ENCODE measurements at places on chromosomes 12 and 14.

- no peak for DNase-seq
Measured at GRCh38 chr12:111761099-111761498, 5.6 kb upstream of the ALDH2 start.

DNA sequence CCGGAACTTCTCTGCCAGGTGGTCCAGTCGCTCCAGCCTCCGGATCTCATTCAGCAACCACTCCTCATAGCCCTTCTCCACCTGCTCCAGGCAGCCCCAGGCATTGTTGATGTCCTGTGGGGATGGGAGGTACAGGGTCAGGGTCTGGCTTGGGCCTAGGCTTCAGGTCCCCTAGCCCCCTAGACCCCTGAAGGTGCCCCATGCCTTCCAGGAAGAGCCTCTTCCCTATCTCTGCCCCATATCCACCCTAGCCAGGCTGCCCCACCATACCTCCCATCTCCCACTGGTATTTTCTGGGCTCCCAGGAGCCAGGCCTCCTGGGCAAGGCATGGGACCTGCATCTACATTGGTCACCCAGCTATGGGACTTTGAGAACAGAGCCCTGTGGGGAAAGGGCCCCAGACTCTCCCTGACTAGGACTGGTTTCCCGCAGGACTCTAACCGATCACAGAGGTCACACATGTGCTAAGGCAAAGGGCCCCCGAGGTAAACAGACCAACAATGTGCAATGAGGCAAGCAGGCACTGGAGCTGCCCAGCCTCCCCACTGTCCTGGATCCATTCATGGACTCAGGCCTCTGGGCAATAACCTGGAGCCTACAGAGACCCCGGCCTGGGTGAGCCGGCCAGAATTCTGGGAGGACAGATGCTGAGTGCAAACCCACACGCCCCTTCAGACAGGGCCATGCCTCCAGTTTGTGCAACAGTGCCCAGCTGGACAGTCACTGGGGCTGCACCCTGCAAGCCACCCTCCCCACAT is 88.8 kb downstream of the ACTN1 start:
- no peak for DNase-seq

- DNase-seq, result no peak
Measured at GRCh38 chr12:2092354-2092753, 39.6 kb downstream of the CACNA1C start.

DNA sequence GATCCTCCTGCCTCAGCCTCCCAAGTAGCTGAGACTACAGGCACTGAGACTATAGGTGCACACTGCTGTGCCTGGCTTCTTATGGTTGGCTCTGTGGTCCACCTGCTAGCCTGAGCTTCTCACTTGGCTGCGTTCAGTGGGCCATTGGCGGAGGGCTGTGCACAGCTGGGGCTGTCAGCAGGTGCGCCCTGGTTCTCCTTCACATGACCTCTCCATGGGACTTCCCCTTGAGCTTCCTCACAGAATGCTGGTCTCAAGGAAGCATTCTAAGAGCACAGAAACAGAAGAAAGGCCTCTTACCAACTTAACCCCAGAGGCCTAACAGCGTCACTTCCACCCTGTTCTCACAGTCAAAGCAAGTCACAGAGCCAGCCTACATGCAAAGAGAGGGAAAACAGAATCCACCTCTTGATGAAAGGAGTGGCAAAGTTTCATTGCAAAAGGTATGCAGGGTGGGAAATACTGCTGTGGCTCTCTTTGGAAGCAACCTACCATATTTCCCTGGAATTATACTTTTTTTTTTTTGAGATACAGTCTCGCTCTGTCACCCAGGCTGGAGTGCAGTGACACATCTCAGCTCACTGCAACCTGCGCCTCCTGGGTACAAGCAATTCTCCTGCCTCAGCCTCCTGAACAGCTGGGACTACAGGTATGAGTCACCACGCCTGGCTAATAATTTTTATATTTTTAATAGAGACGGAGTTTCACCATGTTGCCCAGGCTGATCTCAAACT is 9.3 kb downstream of the RILPL2 start:
- DNase-seq, result no peak

- no peak for DNase-seq
Measured at GRCh38 chr14:56005191-56006053, 112.8 kb upstream of the PELI2 start.

- no peak for DNase-seq
Measured at GRCh38 chr12:101181776-101182175, 28.3 kb downstream of the SLC5A8 start.

DNA sequence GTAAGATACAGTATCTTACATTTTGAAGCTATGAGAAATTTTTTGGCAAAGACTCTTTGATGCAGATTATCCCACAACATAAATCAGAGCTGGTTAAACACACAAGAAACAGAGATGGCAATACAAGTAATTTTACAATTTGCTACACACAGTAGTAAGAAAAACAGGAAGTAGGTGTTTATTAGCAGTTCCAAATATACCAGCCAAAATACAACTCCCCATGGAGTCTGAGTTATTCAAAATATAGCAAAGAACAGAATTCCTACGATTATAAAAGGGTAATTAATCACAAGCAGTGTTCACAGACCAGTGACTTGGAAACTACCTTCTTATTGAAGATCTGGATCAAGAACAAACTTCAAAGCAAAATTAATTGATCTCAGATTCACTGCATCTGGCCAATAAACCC is 83.9 kb downstream of the BMP4 start:
- no peak for DNase-seq

- no peak for DNase-seq
Measured at GRCh38 chr12:29316752-29317151, 64.2 kb downstream of the ERGIC2 start.

DNA sequence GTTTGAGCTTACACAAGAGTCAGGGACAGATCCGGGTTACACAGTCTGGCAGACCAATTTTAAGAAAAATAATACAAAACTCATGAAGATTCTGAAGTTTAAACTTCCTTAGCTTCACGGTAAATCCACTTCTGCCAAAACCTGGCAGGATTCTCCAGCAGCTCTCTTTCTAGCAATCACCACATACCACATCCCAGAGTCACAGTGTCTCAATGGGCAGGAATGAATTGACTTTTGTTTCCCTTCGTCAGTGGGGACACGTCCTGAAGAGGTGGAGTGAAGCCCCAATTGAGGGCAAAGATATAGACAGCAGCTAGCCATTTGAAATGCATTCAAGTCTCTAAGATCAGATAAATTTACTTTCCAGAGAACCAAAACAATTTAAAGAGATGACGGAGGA is 117.1 kb upstream of the ARHGAP5 start:
- no peak for DNase-seq

DNA sequence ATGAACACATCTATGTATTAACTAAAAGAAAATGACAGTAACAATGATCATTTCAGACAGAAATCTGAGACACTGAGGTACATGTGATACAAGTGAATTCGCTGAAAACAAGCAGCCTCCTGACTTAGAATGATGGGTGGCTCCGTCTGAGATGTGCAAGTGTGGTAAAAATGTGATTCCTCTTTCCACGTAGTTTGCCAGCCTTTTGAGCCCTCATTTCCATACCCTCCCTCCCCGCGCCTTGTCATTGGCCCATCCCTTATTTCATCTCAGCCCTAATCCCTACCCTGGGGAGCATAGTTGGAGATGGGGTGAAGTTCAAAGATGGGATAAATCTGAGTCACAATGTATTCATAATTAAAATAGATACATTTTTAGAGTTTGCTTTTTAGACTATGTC is 107.8 kb downstream of the BMP4 start:
- DNase-seq, result no peak

- DNase-seq, result no peak
Measured at GRCh38 chr12:52821826-52822660, 8.1 kb upstream of the KRT4 start.

- no peak for DNase-seq
Measured at GRCh38 chr12:1695886-1696670, 5.2 kb downstream of the ADIPOR2 start.

- no peak for DNase-seq
Measured at GRCh38 chr12:67772267-67773169, 124.0 kb downstream of the DYRK2 start.

GRCh38 chr12:69686731-69687130 is 12.4 kb downstream of the BEST3 start:
- DNase-seq, result no peak

DNA sequence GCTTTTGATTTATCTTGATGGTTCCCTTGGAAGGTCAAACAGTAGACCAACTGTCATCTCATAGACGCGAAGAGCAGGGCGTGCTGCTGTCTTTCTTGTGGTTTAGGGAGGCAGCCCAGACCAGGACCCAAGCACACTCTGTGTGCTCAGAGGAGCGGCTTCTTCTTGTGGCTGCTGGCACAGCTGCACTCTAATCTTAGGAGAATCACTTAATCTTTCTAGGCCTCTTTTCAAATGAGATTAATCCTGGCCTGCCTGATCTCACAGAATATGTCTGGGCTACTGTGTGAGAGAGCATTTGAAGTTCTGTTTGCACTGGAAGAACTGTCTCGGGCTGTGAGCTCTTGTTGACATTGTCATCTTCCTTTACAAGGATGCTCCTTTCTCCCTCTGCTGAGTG is 60.0 kb upstream of the TRAF3 start:
- DNase-seq, result no peak

GRCh38 chr12:124233846-124234640 is 60.9 kb upstream of the RFLNA start:
- no peak for DNase-seq

GRCh38 chr12:50186681-50187080 is 19.5 kb upstream of the CERS5 start:
- no peak for DNase-seq

GRCh38 chr12:124120739-124121138 is 147.7 kb downstream of the ZNF664 start:
- no peak for DNase-seq

- no peak for DNase-seq
Measured at GRCh38 chr14:81172881-81173280, 47.9 kb downstream of the GTF2A1 start.

GRCh38 chr14:21436567-21437062 is 19.3 kb downstream of the CHD8 start:
- DNase-seq, result no peak

DNA sequence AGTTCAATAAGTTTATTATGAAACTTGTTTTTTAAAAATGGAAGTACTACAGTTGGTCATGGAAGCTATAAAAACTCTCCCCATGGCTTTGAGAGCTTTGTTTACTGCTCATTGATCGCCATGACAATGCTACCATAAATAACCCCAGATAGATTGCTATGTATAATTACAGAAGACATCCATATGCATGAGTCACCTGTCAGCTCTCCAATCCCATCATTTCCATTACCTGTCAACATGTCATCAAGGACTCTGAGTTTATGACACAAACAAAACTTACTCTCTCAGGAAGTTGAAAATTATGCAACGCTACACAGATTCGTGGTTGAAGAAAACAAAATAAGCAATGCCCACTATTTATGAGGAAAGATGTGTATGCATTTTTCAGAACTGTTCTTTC is 144.4 kb downstream of the SEC23A start:
- DNase-seq, result no peak

DNA sequence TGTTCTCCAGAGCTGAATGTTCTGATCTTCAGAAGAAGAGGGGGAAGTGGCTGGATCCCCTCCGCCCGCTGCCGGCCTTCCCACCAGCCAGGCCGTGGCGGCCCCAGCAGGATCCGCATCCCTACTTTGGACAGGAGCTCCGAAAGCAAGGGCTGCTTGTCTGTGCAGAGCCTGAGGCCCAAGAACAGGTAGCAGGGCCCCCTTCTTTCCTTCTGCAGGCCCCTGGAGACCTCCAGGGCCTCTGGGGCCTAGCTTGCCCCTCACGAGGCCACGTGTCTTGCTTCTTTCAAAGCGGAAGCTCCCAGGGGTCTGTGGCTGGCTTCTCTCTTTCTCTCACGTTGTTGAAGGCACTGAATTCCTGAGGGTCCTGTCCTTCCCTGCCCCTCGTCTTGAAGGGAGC is 13.2 kb downstream of the PGF start:
- DNase-seq, result no peak

DNA sequence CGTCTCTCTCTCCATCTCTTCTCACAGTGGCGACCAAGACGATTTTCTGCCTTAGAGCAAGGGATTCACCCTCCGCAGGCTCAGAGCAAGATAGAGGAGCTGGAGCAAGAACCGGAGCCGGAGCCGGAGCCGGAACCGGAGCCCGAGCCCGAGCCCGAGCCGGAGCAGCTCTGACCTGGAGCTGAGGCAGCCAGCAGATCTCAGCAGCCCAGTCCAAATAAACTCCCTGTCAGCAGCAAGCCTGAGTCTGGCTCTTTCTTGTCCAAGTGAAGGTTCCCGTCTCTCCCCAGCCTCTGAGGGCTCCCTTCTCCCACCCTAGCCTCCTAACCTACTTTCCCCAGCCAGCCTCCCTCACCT is 5.9 kb downstream of the LAG3 start:
- no peak for DNase-seq

GRCh38 chr12:108304633-108305032 is 34.5 kb downstream of the CMKLR1 start:
- no peak for DNase-seq

GRCh38 chr12:62698701-62699101 is 232.1 kb downstream of the MON2 start:
- DNase-seq, result no peak

- DNase-seq, result no peak
Measured at GRCh38 chr12:111361717-111362576, 6.9 kb downstream of the PHETA1 start.

- no peak for DNase-seq
Measured at GRCh38 chr12:88993651-88994050, 358.6 kb downstream of the DUSP6 start.

GRCh38 chr14:76053572-76054355 is 68.2 kb downstream of the IFT43 start:
- DNase-seq, result no peak

DNA sequence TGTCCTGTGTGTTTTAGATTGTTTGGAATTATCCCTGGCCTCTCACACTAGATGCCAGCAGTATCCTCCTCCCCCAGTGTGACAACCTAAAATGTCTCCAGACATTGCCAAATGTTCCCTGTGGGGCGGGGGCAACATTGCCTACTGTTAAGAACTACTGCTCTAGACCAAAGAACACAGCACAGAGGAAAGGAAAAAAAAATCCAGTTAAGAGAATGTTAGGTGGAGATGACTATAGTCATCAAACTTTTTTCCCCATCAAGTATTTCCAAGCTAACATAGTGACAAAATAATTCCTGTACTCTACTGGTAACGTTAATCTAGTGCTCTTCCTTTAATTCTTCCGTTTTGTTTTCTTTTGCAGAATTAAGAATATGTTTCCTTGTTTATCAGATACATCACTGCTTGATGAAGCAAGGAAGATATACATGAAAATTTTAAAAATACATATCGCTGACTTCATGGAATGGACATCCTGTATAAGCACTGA is 3.5 kb downstream of the CDKN1B start:
- no peak for DNase-seq

- no peak for DNase-seq
Measured at GRCh38 chr12:6222078-6222654, 22.0 kb downstream of the CD9 start.

GRCh38 chr14:75549169-75549568 is 26.9 kb downstream of the BATF start:
- no peak for DNase-seq

- DNase-seq, result no peak
Measured at GRCh38 chr12:18368594-18368993, 107.3 kb downstream of the PIK3C2G start.

GRCh38 chr12:133130808-133131128 is 341 bp downstream of the ZNF10 start:
- DNase-seq, result peak; percentile 7

GRCh38 chr12:115257791-115258190 is 573.8 kb upstream of the TBX3 start:
- no peak for DNase-seq

GRCh38 chr12:129310346-129310745 is 457.1 kb downstream of the GLT1D1 start:
- DNase-seq, result no peak

Measured in stimulated activated CD8-positive, alpha-beta memory T cell treated with anti-CD3 and anti-CD28 coated beads, Interleukin-7, amount 100 ng/mL, for 1 hour (primary cell).